ENCODE measurements at places on chromosomes 16 and 17. TPM values are rescaled to one million over a fixed set of nuclear protein-coding genes. Genes with fewer than 3 reads are reported as not detected.

DNA sequence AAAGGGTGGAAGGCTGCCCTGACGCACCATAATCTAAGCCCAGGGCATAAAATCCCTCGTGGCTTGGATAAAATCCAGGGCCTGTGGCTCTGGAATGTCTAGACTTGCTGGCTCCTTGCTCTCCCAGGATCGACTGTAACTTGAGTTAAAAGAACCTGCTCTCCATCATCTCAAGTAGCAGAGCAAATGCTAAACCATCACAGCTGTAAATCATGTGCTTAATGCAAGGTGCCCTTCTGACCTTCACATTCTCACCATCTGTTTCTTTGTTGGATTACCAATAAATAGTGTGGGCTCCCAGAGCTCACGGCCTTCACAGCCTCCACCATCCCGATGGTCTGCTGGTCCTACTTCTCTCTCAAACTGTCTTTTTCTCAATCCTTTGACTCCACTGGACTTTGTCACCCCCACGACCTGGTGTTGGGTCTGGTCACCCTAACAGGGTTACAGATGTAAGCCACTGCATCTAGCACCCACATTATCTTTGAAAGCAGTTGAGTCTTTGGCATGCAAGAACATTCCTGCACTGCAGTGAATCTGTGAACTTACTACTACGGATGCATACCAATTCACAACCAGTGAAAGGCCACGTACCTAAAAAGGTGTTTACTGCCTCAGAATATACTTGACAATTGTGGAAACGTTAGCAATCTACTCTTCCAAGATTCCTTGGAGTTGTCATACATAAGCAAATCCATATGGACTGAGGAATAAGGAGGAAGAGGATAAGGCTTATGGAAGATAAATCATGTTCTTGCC lies 15.3 kb downstream of the RSL1D1 start:
- H3K27me3 ChIP-seq = no peaks in the 10 kb centered on the region
- no peak overlapping the region for H3K27ac ChIP-seq

GRCh38 chr17:1159431-1160180 lies 20.2 kb downstream of the ABR start:
- H3K4me3 ChIP-seq = no peak overlapping the region
- DNase-seq = no peak
- no peaks in the 10 kb centered on the region for H3K4me1 ChIP-seq
- H3K36me3 ChIP-seq = no peaks in the 10 kb centered on the region

DNA sequence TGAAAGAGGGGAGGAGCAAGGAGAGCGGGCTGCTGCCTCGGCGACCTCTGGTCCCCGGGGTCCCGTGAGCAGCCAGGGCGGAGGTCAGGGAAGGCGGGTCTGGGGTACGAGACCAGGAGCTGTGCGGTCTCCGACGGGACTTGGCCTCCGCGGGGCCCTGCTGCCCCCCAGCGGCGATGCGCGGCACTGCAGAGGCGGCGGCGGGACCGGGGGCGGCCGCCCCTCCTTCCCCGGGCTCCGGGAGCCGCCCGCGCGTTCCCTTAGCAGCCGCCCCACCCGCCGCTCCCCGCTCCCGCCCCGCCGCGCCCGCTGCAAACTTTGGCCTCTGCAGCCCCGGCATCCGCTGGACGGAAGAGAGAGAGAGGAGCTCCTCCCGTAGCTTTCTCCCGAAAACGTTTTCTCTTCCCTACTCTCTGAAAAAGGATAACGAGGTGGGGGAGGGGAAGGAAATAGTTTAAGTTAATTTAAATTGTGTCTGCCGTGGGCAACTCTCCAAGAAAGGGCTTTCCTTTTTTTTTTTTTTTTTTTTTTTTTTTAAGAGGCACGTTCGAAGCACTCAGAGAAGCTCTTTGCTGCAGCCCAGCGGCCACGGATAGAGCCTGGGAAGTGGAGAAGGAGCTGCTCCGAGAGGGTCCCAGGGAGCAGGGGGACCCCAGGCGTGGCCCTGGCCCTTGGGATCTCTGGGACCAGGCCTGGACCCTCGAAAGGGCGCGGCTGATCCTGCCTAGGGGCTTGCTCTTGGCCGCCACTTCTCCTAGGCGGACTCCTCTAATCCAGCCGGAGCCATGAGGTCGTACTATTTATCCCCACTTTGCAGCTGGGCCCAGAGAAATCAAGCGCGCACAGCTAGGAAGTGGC lies 43.2 kb downstream of the C16orf82 start:
- no peaks in the 10 kb centered on the region for H3K4me1 ChIP-seq
- peak overlapping the region; percentile 64 for H3K4me3 ChIP-seq
- H3K36me3 ChIP-seq = no peaks in the 10 kb centered on the region
- DNase-seq = peak; percentile 62
- peaks cover 6% of the 10 kb centered on the region for H3K27me3 ChIP-seq
- no peak overlapping the region for H3K27ac ChIP-seq

DNA sequence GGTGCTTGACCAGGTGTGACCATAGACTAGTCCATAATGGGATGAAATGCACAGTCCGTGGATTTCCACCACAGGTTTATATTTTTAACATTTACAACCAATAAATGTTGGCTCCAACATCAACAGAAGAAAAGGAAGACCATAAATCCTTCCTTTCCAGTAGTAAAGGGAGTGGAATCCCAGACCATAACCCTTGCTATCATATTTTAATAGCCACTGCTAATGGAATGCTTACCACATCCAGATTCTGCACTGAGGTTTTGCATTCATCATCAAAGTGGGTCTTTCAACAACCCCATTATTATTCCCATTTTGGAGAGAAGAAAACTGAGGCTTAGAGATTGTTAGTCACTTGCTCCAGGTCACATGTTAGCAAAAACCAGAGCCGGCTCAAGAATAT lies 106.7 kb downstream of the FOXL1 start:
- no peak overlapping the region for H3K27ac ChIP-seq
- H3K4me3 ChIP-seq = no peak overlapping the region
- no peaks in the 10 kb centered on the region for H3K4me1 ChIP-seq
- peaks cover 4% of the 10 kb centered on the region for H3K27me3 ChIP-seq
- H3K36me3 ChIP-seq = no peaks in the 10 kb centered on the region

Gene MRPL27
- 73.4 TPM for total RNA-seq

- peak overlapping the region; percentile 5 for H3K4me3 ChIP-seq
- peaks cover 37% of the 10 kb centered on the region for H3K4me1 ChIP-seq
- H3K27ac ChIP-seq = peak overlapping the region; percentile 84
- no peaks in the 10 kb centered on the region for H3K27me3 ChIP-seq
- peak; percentile 69 for DNase-seq
Measured at GRCh38 chr17:75872434-75873351, 5.7 kb downstream of the TRIM47 start.

Gene G6PC1
- total RNA-seq = not detected

DNA sequence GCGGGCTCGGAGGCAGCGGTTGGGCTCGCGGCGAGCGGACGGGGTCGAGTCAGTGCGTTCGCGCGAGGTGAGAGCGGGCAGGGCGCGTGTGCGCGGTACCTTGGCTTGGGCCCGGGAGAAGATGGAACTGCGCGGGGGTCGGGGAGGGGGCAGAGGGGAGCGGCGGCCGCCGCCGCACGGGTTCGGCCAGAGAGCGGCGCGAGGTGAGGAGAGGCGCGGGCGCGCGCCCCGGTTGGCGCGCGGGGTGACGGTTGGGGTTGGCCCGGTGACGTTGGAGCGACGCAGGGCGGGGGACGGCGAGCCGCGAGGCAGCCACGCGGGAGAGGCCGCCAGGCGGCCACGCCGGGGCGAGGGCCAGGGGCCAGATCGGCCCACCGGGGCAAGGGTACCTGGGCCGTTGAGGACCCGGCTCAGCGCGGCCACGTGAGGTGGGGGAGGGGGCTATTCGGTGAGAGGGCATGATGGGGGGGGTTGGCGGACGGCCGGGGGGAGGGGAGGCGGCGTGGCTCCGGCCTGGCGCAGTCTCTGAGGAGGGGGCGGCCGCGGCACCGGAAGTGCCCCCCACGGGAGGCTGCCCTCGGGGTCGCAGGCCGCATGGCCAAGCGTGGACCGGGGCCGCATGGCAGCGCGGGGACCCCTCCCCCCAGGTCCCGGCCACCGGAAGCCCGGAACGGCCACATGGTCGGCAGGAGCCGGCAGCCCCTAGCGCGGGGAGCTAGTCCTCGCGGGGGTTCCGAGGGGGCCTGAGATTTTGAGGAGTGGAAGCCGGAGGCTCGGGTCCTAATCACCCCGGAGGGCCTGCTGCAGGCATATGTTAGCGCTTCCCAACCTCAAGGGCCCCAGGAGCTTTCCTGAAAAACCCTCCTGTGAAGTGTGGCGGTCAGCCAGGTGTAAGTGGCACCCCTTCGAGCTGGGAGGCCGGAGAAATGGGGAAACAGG lies 527 bp downstream of the EIF5A start:
- peak; percentile 50 for DNase-seq
- peak overlapping the region; percentile 100 for H3K27ac ChIP-seq
- H3K36me3 ChIP-seq = peaks cover 41% of the 10 kb centered on the region
